Renal cortical epithelial cell (primary cell): ENCODE measurements at places on chromosomes 13 and 19. TPM values are rescaled to one million over a fixed set of nuclear protein-coding genes. Genes with fewer than 3 reads are reported as not detected.

The DLL3 gene
- 0.05 TPM in 1 of 2 replicates, not detected in the other for total RNA-seq

The ZNF253 gene
- total RNA-seq: 5.0 and 14.7 TPM in 2 replicates

The PRODH2 gene
- 0.20 TPM in 1 of 2 replicates, not detected in the other for total RNA-seq

The POU2F2 gene
- total RNA-seq: 0.25 TPM in 1 of 2 replicates, not detected in the other

The CERS1 gene
- total RNA-seq: 0.40 and 1.0 TPM in 2 replicates

The HMGB1 gene
- total RNA-seq: 237 and 363 TPM in 2 replicates

The HCN2 gene
- total RNA-seq: 0.55 TPM in 1 of 2 replicates, not detected in the other

The NCAN gene
- not detected in 2 replicates for total RNA-seq

The CHERP gene
- 0.87 and 12.5 TPM in 2 replicates for total RNA-seq

The SPINT2 gene
- total RNA-seq: 535 and 1,121 TPM in 2 replicates

The CCDC61 gene
- total RNA-seq: 6.1 and 7.5 TPM in 2 replicates

The ZNF600 gene
- 10.2 and 10.8 TPM in 2 replicates for total RNA-seq

The ASF1B gene
- 1.1 and 13.7 TPM in 2 replicates for total RNA-seq

The CNN2 gene
- total RNA-seq: 312 and 501 TPM in 2 replicates

The KLK15 gene
- not detected in 2 replicates for total RNA-seq

The GSX1 gene
- not detected in 2 replicates for total RNA-seq

The HS6ST3 gene
- total RNA-seq: under 0.01 TPM in 2 replicates

The NR2F6 gene
- total RNA-seq: 75.7 and 118 TPM in 2 replicates

The CYP2A7 gene
- not detected in 2 replicates for total RNA-seq

The SHFL gene
- 22.1 and 24.1 TPM in 2 replicates for total RNA-seq

The PSG1 gene
- total RNA-seq: 0.35 and 0.70 TPM in 2 replicates

The CCDC122 gene
- 8.2 and 10.2 TPM in 2 replicates for total RNA-seq

The DMKN gene
- total RNA-seq: 52.7 and 144 TPM in 2 replicates

The PPM1N gene
- total RNA-seq: 0.75 and 1.0 TPM in 2 replicates

The TEAD2 gene
- 28.0 and 34.2 TPM in 2 replicates for total RNA-seq

The DZIP1 gene
- total RNA-seq: 17.4 and 74.6 TPM in 2 replicates

The ZNF626 gene
- total RNA-seq: 21.4 and 22.5 TPM in 2 replicates

The MAP2K2 gene
- 124 and 126 TPM in 2 replicates for total RNA-seq

The CYP4F8 gene
- total RNA-seq: not detected in 2 replicates

The KLK2 gene
- not detected in 2 replicates for total RNA-seq

The GPC5 gene
- total RNA-seq: 0.75 TPM in 1 of 2 replicates, not detected in the other

The RHPN2 gene
- total RNA-seq: 46.5 and 92.1 TPM in 2 replicates

The ICAM4 gene
- 0.35 and 0.69 TPM in 2 replicates for total RNA-seq

The MYO1F gene
- 0.05 and 0.17 TPM in 2 replicates for total RNA-seq

The ABCA7 gene
- 15.6 and 24.6 TPM in 2 replicates for total RNA-seq

The C2CD4C gene
- total RNA-seq: 0.17 and 0.20 TPM in 2 replicates

The SMG9 gene
- 3.8 and 9.9 TPM in 2 replicates for total RNA-seq
